ENCODE measurements at places on chromosomes 6 and 20. TPM values are rescaled to one million over a fixed set of nuclear protein-coding genes. Genes with fewer than 3 reads are reported as not detected.

Gene RBM12
- total RNA-seq = 71.7 TPM

Gene CCHCR1
- 18.9 TPM for total RNA-seq

Gene RSPH4A
- total RNA-seq = 5.1 TPM

Gene MROH8
- total RNA-seq = 1.8 TPM

Gene PRICKLE4
- total RNA-seq = 13.1 TPM

Gene C6orf141
- total RNA-seq = 7.0 TPM

Gene GJA10
- not detected for total RNA-seq

Gene BTNL2
- total RNA-seq = not detected

Gene SSTR4
- total RNA-seq = not detected

Gene VARS1
- 103 TPM for total RNA-seq

Data from left lung (tissue), 14 donors.